ENCODE measurements at places on chromosomes 7 and 10. TPM values are rescaled to one million over a fixed set of nuclear protein-coding genes. Genes with fewer than 3 reads are reported as not detected.

Gene NKX1-2
- 0.07 TPM for total RNA-seq

Gene TMEM72
- not detected for total RNA-seq

Gene OR2F2
- not detected for total RNA-seq

Gene PLXNA4
- total RNA-seq, result 0.49 TPM

Gene SLC39A12
- not detected for total RNA-seq

Gene SLC35G1
- 6.6 TPM for total RNA-seq

Gene ABCB4
- not detected for total RNA-seq
